Fibroblast of skin of back (primary cell): ENCODE measurements at places on chromosomes 13 and 19.

DNA sequence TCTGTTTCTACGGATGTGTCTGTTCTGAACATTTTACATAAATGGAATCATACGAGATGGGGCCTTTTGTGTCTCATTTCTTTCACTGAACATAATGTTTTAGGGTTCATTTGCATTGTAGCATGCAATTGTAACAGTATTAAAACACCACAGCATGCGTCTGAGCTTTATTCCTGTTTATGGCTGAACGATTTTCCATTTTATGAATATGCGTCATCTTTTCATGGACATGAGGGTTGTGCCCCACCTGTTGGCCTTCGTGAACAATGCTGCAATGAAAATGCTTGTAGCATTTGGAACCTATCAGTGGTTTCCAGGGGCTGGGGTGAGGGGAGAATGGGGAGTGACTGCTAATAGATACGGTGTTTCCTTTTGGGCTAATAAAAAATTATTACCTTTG lies 5.1 kb downstream of the OR10H1 start:
- no peak for DNase-seq

DNA sequence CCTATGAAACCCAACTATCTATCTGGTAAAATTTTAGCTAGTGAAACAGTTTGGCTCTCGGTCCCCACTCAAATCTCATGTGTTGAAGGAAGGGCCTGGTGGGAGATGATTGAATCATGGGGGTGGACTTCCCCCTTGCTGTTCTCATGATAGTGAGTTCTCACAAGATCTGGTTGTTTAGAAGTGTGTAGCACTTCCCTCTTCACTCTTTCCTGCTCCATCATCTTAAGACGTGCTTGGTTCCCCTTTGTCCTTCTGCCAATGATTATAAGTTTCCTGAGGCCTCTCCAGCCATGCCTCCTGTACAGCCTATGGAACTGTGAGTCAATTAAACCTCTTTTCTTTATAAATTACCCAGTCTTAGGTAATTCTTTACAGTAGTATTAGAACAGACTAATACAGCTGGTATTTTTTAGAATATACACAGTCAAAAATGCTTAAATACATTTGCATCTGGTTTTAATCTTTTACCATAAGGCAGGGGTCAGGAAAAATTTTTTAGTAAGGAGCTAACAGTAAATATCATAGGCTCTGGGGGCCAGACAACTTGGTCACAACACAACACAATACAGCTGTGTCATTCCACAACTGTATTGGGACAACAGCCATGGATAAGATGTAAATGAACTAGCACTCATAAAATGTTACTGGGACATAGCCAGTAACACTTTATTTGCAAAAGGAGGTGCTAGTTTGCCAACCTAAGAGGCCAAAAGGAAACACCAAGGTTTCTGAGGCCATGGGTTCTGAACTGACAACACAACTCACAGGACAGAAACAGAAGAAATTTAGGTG lies 24.3 kb downstream of the DZIP1 start:
- no peak for DNase-seq

DNA sequence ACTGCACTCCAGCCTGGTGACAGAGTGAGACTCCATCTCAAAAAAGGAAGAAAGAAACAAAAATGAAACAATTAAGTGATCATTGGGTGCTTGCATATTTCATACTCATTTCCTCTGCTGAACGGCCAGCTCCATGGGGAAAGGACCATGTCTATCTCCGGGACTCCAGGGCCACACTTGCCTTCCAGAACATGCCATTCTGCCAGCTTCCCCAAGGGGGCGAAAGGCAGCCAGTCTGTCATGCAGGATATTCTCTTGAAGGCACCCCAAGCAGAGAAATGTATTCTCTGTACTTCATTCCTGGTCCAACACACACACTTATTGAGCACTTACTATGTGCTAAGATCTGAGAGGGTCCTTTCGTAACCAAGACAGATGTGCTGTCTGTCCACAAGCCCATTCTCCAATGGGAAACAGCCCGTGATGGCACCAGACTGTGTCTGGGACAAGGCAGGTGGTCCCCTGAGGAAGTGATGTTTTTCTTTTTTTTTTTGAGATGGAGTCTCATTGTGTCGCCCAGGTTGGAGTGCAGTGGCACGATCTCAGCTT lies 10.2 kb upstream of the CARM1 start:
- DNase-seq, result peak; percentile 29

DNA sequence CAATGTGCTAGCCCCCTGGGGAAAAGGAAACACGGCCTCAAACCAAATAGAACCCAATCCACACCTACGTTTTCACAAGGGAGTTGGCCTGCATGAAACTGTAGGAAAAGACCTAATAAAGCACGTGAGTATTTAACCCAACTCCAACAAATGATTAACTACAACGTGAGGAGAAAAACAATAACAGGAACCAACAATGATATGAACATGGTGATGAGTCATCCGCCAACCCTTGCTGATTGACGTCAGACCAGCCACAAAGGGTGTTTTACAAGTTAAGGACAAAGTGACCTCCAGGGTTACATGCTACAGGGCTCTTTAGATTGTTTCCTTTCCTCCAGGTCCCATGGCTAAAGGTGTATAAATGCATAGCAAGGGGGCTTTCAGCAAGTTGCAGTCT lies 460.5 kb downstream of the COG6 start:
- DNase-seq, result peak; percentile 49

GRCh38 chr13:100356426-100356825 lies 232.2 kb downstream of the GGACT start:
- DNase-seq, result peak; percentile 46

DNA sequence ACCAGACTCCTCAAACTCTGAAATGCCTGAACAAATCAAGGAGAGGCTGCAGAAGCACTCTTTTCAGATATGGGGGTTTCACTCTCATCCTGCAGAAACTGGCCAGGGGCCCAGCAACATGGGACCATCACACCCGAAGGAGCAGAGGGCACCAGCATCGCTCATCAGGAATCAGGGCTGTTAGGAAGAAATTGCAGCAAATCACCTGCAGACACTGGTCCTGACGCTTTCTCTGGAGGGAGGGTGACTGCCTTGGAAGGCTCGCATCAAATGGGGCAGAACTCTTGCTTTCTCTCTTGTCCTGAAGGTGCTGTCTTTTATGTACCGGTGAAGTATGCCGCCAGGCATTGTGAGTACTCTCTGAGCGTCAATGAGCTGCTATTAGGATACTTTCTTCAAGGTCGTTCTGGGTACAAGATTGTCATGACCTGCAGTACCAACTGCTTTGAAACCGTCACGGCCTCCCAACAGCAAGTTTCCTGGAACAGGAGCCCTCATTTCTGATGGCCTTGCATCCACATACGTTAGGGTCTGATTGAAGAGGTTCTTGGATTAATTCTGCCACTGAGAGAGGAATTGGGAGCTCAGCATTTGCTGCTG lies 155.7 kb upstream of the SOX1 start:
- DNase-seq, result no peak

DNA sequence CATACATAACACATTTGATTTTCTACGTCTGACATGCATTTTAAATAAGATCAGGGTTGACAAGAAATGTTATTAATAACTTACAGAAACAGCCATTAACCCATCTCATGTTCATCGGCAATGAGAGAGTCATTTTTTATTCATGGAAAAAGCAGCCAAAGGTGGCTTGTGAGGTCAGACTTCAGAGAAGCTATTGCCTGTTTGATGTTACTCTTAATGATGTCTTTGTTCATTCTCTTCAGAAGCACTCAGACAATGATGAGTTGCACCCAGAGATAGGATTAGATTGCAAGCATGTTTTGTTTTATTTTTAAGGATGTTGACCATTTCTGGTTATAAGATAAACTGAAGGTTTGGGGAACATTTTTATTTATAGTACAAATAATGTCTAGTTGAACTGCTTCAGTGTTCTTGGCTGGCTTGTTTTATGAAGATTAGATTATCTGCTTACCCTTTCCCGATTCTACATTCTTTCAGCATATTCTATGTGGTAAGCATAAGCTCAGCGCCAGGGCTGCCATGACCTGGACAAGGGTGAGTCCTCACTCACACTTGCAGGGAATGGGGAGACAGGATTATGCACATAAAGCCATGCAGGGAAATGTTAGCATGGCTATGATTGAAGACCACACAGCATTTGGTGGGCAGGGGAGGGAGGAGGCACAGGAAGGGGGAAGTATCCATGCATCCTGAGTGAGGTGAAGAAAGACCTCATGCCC lies 288.1 kb downstream of the MTUS2 start:
- DNase-seq, result no peak
